SIG-M5 (cell line): ENCODE measurements at places on chromosomes 1 and 21.

DNA sequence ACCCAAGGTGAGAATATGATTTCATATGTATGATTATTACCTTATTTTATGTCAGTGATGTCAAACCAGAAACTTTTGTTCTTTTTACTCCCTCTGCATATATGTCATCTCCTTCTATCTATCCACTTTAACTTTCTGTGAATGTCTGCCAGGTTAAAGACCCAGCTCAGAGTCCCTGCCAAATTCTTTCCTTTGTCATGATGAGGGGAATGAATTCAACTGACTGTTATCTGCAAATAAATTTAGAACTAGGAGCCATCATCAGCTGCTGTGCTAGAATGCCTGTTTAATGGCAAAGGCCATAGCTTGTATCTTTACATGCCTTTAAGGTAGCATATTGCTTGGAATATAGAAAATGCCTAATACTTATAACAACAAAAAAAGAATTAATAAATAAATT, 815.6 kb upstream of the NEGR1 start:
- no peak for DNase-seq

DNA sequence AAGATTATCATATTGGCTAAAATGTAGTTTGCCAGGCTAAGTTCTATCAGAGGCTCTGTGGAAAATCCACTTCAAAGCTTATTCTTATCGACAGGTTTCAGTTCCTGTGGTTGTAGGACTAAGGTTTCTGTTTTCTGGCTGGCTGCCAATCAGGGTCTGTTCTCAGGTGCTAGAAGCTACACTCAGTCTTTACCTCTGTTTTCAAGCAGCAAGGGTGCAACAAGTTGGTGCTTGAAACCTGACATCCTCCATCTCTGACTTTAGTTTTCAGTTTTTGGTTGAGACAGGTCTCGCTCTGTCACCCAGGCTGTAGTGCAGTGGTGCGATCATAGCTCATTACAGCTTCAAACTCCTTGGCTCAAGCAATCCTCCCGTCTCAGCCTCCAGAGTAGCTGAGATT, 15.3 kb upstream of the TMCO2 start:
- no peak for DNase-seq

- no peak for DNase-seq
These were observed 10.9 kb upstream of the SAMD11 start for GRCh38 chr1:912740-913301.

GRCh38 chr1:231550448-231550781, 21.9 kb downstream of the TSNAX start:
- no peak for DNase-seq

DNA sequence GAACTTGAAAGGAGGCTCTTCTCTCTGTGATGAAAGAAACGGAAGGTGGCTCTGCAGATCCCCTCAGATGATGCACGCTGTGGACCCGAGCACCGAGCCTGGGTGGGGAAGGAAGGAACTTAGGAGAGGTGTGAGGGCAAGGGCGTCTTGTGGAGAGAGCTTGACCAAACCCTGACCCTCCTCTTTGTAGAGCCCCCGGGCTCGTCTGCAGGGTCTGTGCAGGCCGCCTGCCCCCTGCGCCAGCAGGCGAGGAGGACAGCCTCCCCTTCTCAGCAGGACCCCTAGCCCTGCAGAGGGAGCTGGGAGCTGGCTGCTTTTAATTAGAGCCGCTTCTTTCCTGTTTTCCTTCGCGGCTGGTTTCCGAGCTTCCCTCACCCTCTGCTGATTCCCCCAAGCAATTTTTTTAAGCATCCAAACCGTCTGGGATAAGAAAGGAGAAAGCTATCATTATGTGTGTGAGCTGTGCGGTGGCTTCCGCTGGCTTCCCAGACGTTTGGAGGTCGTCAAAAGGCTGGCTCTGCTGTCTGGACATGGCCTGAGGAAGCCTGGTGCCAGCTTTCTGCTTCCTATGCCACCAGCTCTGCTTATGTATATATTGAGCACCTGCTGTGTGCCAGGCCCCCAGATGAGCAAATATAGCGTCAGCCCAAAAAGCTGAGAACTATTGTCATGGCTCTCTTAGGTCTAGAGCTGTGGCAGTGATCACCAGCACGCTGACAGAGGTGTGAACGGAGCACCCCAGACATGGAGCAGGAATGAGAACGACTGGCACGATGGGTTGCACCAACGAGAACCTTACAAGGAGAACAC, 160.2 kb upstream of the IRF2BP2 start:
- no peak for DNase-seq

- no peak for DNase-seq
These were observed 81.3 kb downstream of the MAST2 start for GRCh38 chr1:45884700-45885099.

GRCh38 chr21:34825948-34826548, 157.3 kb downstream of the CLIC6 start:
- no peak for DNase-seq

DNA sequence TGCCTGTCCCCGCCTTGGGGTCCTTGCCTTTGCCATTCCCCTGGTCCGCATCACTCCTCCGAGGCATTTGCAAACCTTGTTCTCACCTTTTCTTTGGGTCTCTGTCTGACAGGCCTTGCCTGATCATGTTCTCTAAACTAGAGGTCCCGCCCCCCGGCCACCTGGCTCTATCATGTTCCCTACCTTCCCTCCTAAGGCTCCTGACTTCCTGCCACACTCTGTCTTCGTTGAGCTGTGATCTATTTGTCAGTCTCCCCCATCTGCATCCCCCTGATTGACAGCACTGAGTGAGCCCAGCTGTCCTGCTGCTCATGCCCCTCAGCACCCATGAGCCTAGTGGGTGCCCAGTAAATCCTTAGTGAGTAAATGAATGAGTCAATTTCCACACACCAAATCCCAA, 22.8 kb downstream of the ERG start:
- no peak for DNase-seq

GRCh38 chr1:224343679-224344078, 13.0 kb upstream of the CNIH4 start:
- no peak for DNase-seq

GRCh38 chr1:107244709-107245500, 104.1 kb downstream of the NTNG1 start:
- no peak for DNase-seq

- DNase-seq: no peak
These were observed 344.0 kb downstream of the ASTN1 start for GRCh38 chr1:176820391-176821031.

- DNase-seq: no peak
These were observed 93.3 kb upstream of the CD1D start for GRCh38 chr1:158087320-158087927.
